ENCODE measurements at places on chromosomes 12 and 14.
A peak's percentile ranks its signal among the peaks of the same experiment; 100 is the strongest.

- no peak for DNase-seq
Measured at GRCh38 chr14:60839657-60840056, 105.1 kb downstream of the MNAT1 start.

DNA sequence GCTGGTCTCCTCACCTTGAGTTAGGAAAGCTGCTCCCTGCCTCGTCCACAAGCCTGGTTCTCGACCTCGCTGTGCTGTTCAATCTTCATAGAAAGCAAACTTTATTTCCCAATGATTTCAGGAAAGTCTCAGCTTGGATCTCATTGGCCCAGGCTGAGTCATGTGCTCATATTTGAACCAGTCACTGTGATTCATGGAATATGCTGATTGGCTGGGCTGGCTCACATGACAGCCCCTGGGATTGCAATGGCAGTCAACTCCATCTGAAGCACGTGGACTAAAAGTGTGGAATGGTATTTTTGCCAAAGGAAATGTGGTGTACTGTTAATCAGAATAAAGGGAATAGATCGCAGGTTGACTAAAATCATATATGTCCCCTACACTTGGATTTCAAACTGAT is 396.6 kb downstream of the AACS start:
- DNase-seq, result no peak

DNA sequence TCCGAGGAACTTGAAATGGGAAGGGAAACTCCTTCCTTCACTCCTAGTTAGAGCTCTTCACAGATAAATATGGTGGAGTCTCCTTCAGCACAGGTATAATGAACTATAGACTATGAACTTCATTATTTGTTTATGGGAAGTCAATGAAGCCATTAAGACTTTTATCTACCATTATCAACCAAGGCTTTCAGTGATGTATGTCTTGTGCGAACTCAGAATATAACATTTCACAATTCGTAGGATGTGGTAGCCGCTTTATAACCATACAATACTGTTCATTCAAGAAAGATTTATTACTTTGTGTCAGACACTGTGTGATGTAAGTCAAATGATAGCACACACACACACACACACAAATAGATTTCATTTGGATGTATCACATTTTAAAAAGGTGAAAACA is 24.8 kb upstream of the ETNK1 start:
- no peak for DNase-seq

DNA sequence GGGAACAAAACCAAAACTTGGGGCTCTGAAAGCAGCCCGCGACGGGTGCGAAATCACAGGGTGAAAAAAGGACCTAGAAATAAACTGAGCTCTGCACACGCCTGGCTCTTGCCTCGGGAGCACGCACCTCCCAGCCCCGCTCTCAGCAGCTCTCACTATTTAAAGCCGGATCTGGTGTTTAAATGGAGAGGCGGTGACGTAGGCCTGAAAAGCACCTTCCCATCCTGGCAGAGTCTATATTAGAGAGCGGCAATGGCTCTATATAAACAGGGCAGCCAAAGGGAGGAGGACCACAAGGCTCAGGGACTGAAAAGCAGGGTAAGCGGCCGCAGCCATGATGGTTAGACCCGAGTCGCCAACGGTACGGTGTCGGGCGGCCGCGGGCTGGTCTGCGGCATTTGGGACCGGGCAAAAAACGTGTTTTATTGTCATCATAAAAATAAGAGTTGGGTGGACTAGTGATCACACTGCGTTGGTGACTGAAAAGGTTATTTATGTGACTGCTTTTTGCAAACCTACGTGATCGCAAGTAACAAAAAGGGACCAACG is 1.5 kb downstream of the GTF2A1 start:
- DNase-seq, result peak; percentile 56

- no peak for DNase-seq
Measured at GRCh38 chr12:24561882-24562770, 386.8 kb downstream of the BCAT1 start.

Data from activated naive CD8-positive, alpha-beta T cell treated with anti-CD3 and anti-CD28 coated beads, Interleukin-2, amount 50 U/mL, for 16 hours (primary cell).